ENCODE measurements at places on chromosomes 12 and 14. TPM values are rescaled to one million over a fixed set of nuclear protein-coding genes. Genes with fewer than 3 reads are reported as not detected.

- no peaks in the 10 kb centered on the region for H3K27me3 ChIP-seq
- no peak overlapping the region for H3K27ac ChIP-seq
- peaks cover 34% of the 10 kb centered on the region for H3K4me1 ChIP-seq
Measured at GRCh38 chr12:49230805-49231194, 34.1 kb upstream of the TUBA1C start.

- no peak overlapping the region for H3K27ac ChIP-seq
- DNase-seq = no peak
- H3K4me1 ChIP-seq = peaks cover 11% of the 10 kb centered on the region
- H3K4me3 ChIP-seq = no peak overlapping the region
Measured at GRCh38 chr12:45184147-45184963, 31.5 kb upstream of the ANO6 start.

- no peak overlapping the region for H3K27ac ChIP-seq
- H3K27me3 ChIP-seq = no peaks in the 10 kb centered on the region
- H3K36me3 ChIP-seq = no peaks in the 10 kb centered on the region
- no peak overlapping the region for H3K4me3 ChIP-seq
Measured at GRCh38 chr14:83294941-83295340, 1761.3 kb upstream of the SEL1L start.

DNA sequence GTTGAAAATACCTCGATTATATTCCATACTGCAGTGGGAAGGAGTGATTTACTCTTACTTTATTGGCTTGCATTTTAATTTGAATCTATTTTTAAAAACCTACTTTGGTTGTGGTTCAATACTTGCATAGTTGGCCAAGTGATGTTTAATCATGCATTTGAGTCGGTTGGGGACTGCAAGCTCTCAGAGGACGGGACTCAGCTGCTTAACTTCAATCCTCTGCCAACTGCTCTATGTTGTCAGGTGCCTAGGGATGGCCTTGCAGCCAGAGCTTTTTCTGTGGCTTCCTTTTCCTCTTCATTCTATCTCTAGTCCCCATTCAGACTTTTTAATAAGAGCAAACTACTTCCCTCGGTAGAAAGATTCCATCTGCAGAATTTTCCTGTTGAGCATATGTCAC lies 53.4 kb upstream of the KRR1 start:
- DNase-seq = no peak
- no peak overlapping the region for H3K4me3 ChIP-seq
- H3K36me3 ChIP-seq = no peaks in the 10 kb centered on the region
- no peak overlapping the region for H3K27ac ChIP-seq
- peaks cover 13% of the 10 kb centered on the region for H3K4me1 ChIP-seq
- H3K27me3 ChIP-seq = no peaks in the 10 kb centered on the region

- no peak for DNase-seq
- H3K4me3 ChIP-seq = no peak overlapping the region
- no peaks in the 10 kb centered on the region for H3K27me3 ChIP-seq
- no peaks in the 10 kb centered on the region for H3K36me3 ChIP-seq
- H3K27ac ChIP-seq = no peak overlapping the region
Measured at GRCh38 chr12:3543826-3544225, 52.8 kb downstream of the PRMT8 start.

DNA sequence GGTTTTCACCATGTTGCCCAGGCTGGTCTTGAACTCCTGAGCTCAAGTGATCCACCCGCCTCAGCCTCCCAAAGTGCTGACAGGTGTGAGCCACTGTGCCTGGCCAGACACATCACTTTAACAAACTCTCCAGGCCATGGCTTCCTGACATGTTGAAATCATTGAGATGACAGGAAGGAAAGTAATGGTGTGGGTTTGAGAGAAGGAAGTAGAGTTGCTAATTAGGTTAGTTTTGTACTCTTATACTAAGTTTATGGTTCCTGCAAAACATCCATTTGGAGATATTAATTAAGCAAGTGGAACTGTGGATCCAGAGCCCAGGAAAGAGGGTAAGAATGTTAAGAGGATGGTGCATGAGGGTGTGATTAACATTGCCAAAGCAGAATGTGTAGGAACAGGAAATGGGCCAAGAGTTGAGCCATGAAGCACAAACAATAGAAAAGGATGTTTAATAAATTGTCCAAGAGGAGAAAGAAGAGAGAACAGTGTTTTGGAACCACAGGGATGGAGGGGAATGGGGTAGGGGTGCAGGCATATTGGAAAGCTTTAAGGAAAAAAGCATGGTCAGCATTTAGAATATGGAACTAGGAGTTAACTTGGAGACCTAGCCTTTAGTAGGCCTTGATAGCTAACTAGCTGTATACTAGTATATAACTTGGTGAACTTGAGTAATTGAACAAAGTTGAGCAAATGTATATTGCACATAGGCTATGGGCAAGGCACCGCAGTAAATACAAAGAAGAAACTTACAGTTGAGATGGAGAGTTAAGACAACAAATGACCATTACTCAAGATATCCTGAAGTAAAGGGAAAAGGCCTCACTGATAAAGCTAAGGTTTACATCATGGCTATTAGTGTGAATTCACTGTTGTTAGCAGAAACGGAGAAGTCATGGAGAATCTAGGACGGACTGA lies 91.3 kb upstream of the DNM1L start:
- H3K4me1 ChIP-seq = no peaks in the 10 kb centered on the region
- DNase-seq = no peak
- no peaks in the 10 kb centered on the region for H3K27me3 ChIP-seq

DNA sequence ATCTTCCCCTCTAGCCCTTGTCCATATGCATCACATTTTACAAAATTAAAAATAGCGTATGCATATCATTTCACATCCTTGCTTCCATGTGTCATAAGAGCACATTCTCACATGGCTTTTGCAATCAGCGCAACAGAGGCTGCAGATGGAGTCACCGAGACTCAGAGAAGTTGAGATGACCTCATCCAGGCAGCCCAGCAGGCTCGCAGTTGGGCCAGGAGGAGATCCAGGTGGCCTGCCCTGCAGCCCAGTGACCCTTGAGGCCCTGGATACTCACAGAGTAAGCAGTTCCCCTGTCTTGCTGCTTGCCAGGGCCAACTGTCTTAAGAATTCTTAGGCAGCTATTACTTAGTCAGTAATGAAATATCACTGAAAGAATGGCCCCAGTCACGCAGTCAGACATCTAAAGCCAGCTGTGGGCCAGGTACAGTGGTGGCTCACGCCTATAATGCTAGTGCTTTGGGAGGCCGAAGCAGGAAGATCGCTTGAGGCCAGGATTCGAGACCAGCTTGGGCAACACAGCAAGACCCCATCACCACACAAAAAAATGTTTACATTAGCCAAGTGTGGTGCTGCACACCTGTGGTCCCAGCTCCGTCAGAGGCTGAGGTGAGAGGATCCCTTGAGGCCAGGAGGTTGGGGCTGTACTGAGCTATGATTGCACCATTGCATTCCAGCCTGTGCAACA lies 9.1 kb downstream of the CAMKK2 start:
- no peaks in the 10 kb centered on the region for H3K4me1 ChIP-seq
- no peak overlapping the region for H3K27ac ChIP-seq
- H3K27me3 ChIP-seq = no peaks in the 10 kb centered on the region

DNA sequence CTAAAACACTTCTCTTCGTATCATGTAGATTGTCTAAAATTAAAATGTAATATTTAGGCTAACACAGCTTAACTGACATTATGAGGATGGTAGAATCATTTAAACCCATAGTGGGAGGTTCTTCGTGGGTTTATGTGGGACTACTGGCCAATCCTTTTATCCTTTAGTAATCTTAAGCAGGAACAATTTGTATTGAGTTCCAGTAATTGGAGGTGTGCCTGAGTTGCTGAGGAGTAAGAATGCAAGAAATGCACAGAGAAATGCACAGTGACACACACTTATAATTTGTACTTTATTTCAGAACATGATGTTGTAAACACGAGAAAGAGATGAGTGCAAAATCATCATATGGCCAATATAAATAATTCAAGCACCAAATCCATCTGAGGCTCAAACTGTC lies 22.3 kb downstream of the OTOGL start:
- H3K4me1 ChIP-seq = no peaks in the 10 kb centered on the region
- no peaks in the 10 kb centered on the region for H3K27me3 ChIP-seq
- no peak for DNase-seq
- no peaks in the 10 kb centered on the region for H3K36me3 ChIP-seq

- no peak overlapping the region for H3K27ac ChIP-seq
- H3K27me3 ChIP-seq = no peaks in the 10 kb centered on the region
- DNase-seq = no peak
- no peaks in the 10 kb centered on the region for H3K36me3 ChIP-seq
- no peak overlapping the region for H3K4me3 ChIP-seq
Measured at GRCh38 chr14:52619687-52620086, 67.1 kb downstream of the GPR137C start.

- H3K4me1 ChIP-seq = no peaks in the 10 kb centered on the region
- H3K36me3 ChIP-seq = no peaks in the 10 kb centered on the region
- no peak overlapping the region for H3K4me3 ChIP-seq
Measured at GRCh38 chr14:56199982-56200577, 81.9 kb downstream of the PELI2 start.

GRCh38 chr14:34420547-34421150 lies 41.4 kb downstream of the SPTSSA start:
- H3K4me3 ChIP-seq = no peak overlapping the region
- no peak for DNase-seq
- H3K36me3 ChIP-seq = no peaks in the 10 kb centered on the region
- no peak overlapping the region for H3K27ac ChIP-seq

- no peaks in the 10 kb centered on the region for H3K36me3 ChIP-seq
- no peak overlapping the region for H3K27ac ChIP-seq
- peaks cover 17% of the 10 kb centered on the region for H3K4me1 ChIP-seq
Measured at GRCh38 chr12:112595410-112595809, 176.7 kb downstream of the PTPN11 start.

DNA sequence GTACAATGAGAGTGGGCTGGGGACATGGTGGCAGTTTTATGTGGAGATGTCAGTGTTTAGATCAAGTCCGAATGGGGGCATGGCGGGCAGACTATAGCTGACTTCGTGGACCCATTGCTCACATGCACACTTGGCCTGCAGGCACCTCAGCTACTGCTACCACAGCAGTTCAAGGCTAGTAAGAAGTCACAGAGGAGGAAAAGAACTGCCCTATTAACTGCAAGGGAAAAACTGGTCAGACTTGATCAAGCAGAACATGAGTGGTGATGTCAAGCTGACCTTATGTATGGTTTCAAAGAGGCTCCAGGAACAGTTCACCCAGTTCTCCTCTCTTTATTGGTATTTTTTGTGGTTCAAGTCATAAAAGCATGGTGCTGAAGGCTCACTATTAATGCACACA lies 30.2 kb upstream of the FRS2 start:
- no peaks in the 10 kb centered on the region for H3K27me3 ChIP-seq
- H3K4me1 ChIP-seq = peaks cover 5% of the 10 kb centered on the region
- no peak overlapping the region for H3K4me3 ChIP-seq

- H3K27me3 ChIP-seq = peaks cover 12% of the 10 kb centered on the region
- no peak for DNase-seq
- H3K36me3 ChIP-seq = no peaks in the 10 kb centered on the region
- H3K27ac ChIP-seq = no peak overlapping the region
Measured at GRCh38 chr14:74573421-74574089, 38.5 kb downstream of the LTBP2 start.

GRCh38 chr12:126858560-126858959 lies 1408.4 kb upstream of the TMEM132C start:
- no peak for DNase-seq
- H3K27me3 ChIP-seq = no peaks in the 10 kb centered on the region
- no peak overlapping the region for H3K4me3 ChIP-seq
- no peaks in the 10 kb centered on the region for H3K4me1 ChIP-seq
- no peaks in the 10 kb centered on the region for H3K36me3 ChIP-seq

DNA sequence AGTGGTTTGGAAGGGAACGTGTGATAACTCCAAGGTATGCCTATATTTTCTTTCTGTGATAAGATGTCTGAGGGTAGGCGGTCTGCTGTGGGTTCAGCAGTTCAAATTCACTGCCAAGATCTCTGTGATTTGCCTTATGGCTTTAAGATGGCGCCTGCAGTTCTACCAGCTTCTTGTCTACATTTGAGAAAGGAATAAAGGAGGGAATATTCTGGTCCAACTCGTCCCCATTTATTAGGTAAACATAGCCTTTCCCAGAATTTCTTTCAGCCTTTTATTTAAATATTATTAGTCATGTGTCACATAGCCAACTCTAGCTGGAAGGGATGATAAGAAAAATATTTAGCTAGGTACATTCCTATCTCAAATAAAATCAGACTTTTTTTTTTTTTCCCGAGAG lies 48.8 kb downstream of the KCNJ8 start:
- no peak for DNase-seq
- H3K27me3 ChIP-seq = no peaks in the 10 kb centered on the region
- no peaks in the 10 kb centered on the region for H3K36me3 ChIP-seq
- no peak overlapping the region for H3K27ac ChIP-seq
- no peaks in the 10 kb centered on the region for H3K4me1 ChIP-seq

GRCh38 chr12:6171409-6172015 lies 28.7 kb upstream of the CD9 start:
- no peak for DNase-seq
- no peak overlapping the region for H3K27ac ChIP-seq
- H3K4me3 ChIP-seq = no peak overlapping the region

GRCh38 chr12:125092108-125092871 lies 27.1 kb downstream of the AACS start:
- peak overlapping the region; percentile 91 for H3K27ac ChIP-seq
- H3K27me3 ChIP-seq = no peaks in the 10 kb centered on the region
- peaks cover 33% of the 10 kb centered on the region for H3K36me3 ChIP-seq
- no peak for DNase-seq

- H3K36me3 ChIP-seq = no peaks in the 10 kb centered on the region
- H3K27me3 ChIP-seq = peaks cover 42% of the 10 kb centered on the region
- DNase-seq = no peak
- no peak overlapping the region for H3K27ac ChIP-seq
Measured at GRCh38 chr12:1927051-1927680, 8.7 kb upstream of the CACNA2D4 start.

- H3K27me3 ChIP-seq = peaks cover 7% of the 10 kb centered on the region
- H3K36me3 ChIP-seq = no peaks in the 10 kb centered on the region
- H3K27ac ChIP-seq = no peak overlapping the region
- no peak for DNase-seq
Measured at GRCh38 chr12:69663726-69664125, 35.4 kb downstream of the BEST3 start.

DNA sequence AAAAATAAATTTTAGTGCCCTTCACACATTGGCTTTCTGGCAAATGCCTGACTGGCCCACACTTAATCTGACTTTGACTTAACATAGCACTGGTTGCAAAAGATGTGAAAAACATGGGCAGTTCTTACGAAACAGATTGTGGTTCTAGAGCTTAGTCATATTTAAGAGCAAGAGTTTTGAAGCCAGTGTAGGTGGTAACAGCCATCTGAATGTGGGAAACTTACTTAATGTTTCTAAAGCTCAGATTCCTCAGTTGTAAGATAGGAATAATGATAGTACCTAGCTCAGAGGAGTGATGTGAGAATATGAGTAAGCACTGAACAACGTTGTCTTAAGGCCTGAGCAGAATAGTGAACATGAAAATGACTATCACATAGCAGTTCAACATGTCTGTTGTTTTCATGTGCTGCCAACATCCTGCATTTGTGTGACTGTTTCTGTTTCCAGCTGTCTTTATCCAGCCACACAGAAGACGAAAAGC lies 262.7 kb downstream of the SYT1 start:
- no peaks in the 10 kb centered on the region for H3K4me1 ChIP-seq
- H3K4me3 ChIP-seq = no peak overlapping the region
- no peaks in the 10 kb centered on the region for H3K36me3 ChIP-seq
- DNase-seq = no peak
- no peak overlapping the region for H3K27ac ChIP-seq
- H3K27me3 ChIP-seq = no peaks in the 10 kb centered on the region

The SELPLG gene
- total RNA-seq = not detected

The REP15 gene
- total RNA-seq = 0.64 TPM

The CLMN gene
- total RNA-seq = 16.2 TPM

The OR6C2 gene
- not detected for total RNA-seq

The APEX1 gene
- total RNA-seq = 261 TPM

The MMP14 gene
- 5.2 TPM for total RNA-seq

The COL2A1 gene
- 9.2 TPM for total RNA-seq

The EIF5 gene
- 333 TPM for total RNA-seq

The CCDC196 gene
- not detected for total RNA-seq

The RPL10L gene
- total RNA-seq = not detected
